ENCODE measurements at places on chromosomes 7 and 10.

DNA sequence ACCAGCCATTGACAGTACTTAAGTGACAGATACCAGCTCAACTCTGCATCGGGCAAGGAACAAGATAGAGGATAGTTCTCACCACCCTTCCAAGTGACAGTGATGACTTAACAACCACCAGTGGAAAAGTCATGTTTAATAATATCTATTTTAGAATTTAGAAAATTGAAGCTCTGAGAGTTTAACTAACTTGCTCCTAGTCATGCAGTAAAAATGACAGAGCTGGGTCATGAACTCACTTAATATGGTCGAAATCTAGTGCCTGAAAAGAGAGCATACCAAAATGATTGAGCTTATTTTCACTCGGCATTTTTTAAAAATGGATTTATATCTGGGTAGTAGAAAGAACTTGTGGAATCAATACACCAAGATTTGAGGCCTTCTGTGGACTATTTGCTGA lies 367.8 kb upstream of the IGFBP3 start:
- DNase-seq, result no peak

- DNase-seq, result no peak
These were observed 82.7 kb downstream of the REEP3 start for GRCh38 chr10:63603709-63604445.

DNA sequence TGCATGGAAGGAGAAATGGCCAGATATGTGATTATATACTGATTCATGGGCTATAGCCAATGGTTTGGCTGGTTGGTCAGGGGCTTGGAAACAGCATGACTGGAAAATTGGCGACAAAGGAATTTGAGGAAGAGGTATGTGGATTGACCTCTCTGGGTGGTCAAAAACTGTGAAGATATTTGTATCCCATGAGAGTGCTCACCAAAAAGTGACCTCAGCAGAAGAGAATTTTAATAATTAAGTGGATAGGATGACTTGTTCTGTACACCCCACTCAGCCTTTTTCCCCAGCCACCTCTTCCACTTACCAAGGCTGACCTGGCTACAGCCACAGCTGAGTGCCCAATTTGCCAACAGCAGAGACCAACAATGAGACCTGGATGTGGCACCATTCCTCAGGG lies 146.7 kb downstream of the GPR37 start:
- DNase-seq, result no peak

GRCh38 chr10:20598590-20598989 lies 298.5 kb downstream of the NEBL start:
- no peak for DNase-seq

DNA sequence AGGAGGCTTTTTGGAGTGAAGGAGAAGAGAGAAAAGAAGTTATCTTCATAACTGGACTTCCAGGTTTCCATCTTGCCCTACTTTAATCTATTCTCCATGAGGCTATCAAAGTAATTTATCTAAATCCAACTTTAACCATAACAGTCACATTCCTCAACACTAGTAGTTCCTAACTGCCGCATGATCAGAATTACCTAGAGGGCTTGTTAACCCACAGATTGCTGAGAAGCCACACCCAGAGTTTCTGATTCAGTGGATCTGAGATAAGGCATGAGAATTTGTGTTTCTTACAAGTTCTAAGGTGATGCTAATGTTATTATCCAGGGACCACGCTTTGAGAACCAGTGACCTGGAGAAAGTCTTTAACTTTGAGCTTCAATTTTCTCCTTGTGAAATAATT lies 8.3 kb upstream of the COL1A2 start:
- DNase-seq, result no peak

DNA sequence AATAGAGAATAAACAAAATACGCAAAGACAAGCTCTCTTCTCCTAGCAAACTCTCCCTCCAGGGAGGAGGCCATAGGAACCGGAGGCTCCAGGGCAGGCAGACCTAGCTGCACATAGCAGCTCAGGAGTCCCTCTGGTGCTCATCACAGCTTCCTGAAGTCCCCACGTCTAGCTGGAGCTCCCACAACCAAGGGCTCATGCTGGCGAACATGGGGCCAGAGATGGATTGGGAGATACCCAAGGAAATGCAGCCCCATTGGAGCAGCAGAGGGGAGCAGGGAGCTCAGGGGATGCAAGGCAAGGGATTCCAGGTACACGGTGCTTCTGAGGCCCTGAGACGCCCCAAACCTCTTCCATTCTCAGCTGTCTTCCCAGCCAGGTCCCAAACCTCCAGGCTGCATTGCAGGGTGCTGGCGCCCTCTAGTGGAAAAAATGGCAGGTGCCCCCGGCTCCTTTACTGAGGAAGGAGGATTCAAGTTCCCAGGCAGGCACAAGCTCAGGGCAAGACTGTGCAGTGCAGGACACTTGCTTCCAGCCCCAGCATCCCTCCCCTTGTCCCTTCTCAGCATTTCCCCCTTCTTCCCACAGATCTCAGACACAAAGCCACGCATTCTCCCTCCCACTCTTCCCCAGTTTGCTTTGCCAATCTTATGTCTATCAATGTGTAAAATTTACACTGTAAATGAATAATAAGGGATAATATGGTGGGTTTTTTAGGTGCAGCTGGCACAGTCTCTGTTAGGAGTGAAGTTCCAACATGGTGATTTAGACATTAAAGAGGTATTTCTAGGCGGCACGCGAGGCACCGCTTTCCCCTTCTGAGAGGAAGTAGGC lies 46.2 kb downstream of the GPAM start:
- DNase-seq, result peak; percentile 62

DNA sequence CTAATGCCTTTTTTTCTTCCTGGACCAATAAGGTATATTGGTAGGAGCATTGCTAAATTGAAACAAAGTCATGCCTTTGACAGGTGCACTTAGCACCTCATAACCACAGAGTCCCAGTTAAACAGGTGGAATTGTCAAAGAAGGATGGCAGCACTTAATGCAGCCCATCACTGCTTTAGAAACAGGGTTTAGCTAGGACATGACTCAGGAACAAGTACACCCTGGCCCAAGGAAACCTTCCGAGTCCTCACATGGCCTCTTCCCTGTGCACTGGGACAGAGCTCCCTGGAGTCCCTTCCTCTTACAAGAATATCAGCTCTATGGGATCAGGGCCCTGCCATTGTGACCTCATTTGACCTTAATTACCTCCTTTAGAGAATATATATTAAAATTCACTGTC lies 382.7 kb downstream of the EXOC4 start:
- no peak for DNase-seq

DNA sequence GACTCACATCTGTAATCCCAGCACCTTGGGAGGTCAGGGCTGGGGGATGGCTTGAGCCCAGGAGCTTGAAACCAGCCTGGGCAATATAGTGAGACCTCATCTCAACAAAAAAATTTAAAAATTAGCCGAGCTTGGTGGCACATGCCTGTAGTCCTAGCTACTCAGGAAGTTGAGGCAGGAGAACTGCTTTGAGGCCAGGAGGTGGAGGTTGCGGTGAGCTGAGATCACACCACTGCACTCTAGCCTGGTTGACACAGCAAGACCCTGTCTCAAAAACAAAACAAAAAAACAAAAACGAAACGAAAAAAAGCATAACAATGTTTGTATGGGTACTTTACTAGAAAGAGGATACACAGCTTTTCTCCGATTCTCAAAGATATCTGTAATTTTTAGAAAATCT lies 31.8 kb downstream of the WNT16 start:
- DNase-seq, result no peak

DNA sequence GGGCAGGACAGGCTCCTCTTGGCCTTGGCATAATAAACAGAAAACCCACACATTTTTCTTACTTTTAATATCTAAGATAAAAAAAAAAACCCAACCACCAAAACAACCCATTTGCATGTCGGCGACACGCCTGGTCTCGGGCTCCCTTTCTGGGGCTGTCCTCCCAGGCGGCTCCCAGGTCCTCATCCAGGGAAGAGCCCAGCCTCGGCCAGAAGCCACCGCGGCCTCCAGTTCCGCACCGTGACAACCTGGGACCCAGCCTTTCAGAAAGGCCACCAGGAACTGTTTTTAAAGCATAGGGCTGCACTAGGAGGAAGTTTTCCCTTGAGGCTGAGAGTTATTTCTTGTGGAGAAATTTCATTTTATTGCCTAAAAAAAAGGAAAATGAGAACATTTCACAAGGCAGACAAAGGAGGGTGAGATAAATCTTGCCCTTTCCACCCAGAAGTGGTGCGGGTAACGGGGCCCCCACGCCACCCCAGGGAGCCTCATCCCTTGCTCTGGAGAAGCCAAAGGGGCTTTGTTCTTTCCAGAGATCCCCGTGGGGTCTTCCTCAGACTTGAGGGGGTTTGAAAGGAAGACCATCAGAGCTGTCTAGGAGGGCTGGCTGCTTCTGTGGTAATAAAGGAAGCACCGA lies 39.2 kb upstream of the MKRN1 start:
- DNase-seq, result no peak

GRCh38 chr7:33221390-33221789 lies 92.0 kb downstream of the BBS9 start:
- no peak for DNase-seq

GRCh38 chr10:97791824-97792721 lies 20.3 kb upstream of the SFRP5 start:
- DNase-seq, result peak; percentile 68

DNA sequence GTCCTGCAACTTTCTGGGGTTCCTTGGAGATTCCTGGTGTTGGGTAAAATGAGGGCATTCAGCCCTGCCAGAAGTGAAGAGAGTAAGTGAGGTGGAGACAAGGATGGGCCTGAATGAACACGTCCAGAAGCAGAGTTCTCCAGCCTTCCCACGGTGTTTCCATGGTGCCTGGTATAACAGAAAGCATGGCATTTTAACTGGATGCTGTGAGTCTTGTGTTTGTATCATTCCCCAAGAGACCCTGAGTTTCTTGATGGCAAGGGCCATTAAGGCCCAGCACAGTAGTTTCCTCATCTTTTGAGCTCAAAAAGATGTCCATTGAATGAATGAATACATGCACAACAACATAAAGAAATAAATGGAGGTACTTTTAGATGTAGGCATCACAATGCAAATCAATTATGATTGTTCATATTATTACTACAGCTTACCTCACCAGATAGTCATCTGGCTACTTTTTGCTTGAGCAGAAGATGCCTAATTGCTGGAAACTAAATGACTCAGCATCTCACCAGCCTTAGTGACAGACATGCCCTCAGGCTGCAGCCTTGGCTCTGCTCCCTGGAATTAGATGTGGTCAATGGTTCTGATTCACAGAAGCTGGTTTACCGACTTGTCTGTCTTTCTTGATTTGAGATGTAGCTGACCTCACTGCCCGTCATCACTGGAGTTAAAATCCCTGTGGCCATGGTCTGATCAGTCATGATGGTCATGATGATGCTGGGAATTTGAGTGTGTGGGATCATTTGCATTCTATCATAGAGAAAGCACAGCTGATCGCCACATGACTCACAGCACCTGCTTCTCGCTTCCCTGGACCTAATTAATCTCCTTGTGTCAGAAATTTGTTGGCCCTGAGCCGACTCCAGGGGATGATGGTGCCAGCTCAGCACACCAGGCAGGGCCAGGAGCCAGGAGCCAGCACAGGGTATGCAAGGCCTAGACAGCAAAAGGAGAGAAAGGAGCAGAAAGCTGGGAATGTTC lies 83.9 kb downstream of the CXCL12 start:
- no peak for DNase-seq

DNA sequence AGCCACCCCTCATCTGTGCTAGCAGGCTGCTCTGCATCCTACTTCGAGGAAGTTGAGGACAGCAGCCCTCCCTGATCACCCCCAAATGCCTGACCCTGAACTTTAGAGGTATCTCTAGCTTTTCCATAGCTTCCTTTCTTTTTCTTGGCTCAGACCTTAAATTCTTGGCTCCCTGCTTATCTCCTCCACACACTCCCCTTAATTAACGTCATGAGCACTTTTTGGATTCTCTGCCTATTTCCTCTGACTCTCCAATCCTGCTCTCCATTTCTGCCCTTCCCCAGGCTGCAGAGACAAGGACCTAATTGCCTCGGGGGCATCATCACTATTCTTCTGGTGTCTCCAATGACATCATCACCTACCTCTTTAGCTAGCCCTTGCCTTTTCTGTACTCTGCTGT lies 40.8 kb upstream of the SEC61G start:
- no peak for DNase-seq

DNA sequence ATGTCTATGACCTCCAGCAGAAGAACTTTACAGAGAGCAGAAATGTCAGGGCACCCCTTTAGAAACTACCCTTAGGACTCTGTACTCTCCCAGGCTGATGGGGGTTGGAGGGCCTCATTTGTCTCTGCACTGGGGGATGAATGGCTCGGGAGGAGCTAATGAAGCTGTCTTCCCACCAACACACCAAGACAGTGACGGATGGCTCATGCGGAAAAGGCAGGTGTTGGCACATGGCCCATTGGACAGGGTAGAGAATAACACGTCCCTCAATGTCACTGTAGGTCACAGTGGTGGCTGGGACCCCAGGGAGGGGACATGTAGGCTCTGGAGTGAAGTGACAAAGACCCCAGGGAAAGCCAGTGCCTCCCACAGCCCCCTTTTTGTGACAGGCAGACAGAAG lies 64.0 kb upstream of the PCBD1 start:
- DNase-seq, result no peak

DNA sequence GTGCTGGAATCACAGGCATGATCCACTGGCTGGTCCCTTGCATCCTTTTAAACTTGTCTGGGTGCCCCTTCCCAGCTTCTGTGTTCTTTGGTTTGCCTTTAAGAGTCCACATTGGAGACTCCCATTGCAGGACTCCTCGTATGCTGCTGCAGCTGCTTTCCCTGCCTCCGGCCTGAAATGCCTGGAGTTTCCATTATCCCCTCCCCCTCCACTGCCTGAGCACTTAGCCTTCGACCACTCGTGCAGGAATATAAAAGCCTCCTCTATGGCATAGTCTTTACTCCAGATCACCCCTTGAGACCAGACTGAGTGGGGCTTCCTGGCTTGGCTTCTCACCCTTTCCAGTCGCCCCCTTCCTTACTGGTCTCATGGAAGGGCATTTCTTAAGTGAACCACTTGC lies 80.2 kb downstream of the RHOBTB1 start:
- no peak for DNase-seq

- no peak for DNase-seq
These were observed 37.1 kb downstream of the CPXM2 start for GRCh38 chr10:123854498-123854897.

- no peak for DNase-seq
These were observed 547.4 kb downstream of the ZWINT start for GRCh38 chr10:55813451-55814170.

DNA sequence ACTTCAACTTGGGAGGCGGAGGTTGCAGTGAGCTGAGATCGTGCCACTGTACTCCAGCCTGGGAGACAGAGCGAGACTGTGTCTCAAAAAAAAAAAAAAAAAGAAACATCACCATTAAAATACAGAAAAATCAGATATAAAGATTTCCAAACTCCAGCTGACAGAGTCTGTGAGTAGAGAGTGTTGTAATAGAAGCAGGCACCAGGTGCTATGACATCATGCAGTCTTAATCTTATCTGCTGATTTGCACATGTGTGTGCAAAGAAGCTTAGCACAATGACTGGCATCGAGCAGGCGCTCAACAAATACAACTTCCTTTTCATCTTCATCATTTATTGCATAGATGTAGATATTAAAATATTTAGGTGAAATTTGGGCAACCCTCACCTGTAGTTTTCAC lies 92.2 kb downstream of the PRKCQ start:
- peak; percentile 47 for DNase-seq

- DNase-seq, result no peak
These were observed 2.2 kb downstream of the BBIP1 start for GRCh38 chr10:110916554-110917346.
